ENCODE measurements at places on chromosomes 3 and 15.

GRCh38 chr3:21259896-21260295, 491.1 kb downstream of the ZNF385D start:
- DNase-seq = no peak

- no peak for DNase-seq
Measured at GRCh38 chr3:111903067-111903511, 44.0 kb downstream of the PHLDB2 start.

- peak; percentile 76 for DNase-seq
Measured at GRCh38 chr15:66773129-66773873, 71.3 kb downstream of the SMAD6 start.

DNA sequence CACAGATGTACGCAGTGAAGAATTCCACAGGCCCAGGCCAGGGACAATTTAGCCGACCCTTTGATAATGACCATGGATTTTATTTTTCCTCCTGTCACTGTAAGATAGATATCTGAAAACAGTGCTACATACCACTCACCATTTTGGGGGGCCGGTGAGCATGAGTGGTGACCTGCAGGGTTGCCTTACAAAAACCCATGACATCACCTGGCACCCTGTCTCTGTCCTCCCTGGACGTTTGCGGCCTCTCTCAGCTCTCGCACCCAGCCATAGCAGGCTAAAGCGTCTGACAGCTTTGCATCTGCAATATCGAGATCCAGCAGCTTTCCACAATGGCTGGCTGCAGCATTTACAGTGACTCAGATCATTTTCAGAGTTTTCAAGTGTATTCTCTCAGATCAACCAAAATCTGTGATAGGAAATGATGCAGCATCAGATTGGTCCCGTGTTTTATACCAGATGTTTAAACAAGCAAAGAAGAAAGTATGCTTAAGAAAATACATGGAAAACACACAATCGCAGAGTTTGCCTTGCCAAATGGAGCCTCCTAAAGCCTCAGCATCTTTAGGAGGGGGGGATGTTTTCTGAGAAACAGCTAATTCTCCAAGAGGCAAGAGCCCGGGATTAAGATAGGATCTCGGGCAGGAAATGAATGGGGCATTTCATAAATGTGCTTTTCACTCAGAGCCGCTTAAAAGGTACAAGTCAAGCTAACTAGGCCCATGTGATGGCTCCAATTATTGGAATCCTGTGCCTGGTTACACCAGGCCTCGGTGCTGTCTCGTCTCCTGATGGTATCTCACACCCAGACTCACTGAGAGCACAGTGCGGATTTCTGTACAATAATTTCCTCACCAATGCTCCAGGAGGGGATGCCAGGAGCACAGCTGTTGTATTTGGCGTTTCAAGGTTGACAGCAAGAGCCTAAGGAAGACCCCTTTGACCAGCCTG, 257.3 kb downstream of the XXYLT1 start:
- no peak for DNase-seq

DNA sequence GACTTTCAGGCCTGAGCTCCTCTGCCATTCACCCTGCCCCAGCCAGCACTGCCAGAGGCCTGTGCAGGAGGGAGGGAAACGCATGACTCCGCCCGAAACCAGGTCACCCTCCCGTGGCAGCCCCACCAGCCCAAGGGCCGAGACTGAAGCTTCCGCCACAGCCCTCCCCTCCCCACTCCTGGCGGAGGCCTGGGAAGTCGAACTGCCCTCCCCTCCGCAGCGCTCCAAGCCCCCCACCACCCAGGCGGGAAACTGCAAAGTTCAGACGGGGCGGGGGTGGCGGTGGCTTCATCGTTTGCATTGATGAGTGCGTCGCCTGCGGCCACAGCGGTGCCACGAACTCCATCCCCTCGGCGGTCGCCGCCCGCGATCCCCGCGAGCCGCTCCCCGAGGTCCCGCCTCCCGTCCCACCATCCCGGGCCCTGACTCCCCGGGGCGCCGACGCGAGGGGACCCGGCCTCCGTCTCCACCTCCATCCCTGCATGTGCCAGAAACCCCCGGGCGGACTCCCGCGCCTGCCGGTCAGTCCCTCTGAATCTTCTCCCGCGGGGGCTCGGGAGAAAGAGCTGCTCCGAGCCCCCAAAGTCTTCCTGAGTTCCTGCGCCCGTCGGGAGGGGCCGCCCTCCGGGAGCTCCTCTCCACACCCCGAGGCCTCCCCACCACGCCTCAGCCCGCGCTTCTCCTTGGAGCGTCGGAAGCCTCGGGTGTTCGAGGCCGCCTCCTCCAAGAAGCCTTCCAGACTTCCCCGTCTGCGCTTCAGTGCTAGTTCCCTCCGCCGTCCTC, 698 bp downstream of the MELTF start:
- peak; percentile 28 for DNase-seq

Data from hindlimb muscle (tissue), 1 donor.